ENCODE measurements at places on chromosomes 2 and 18. TPM values are rescaled to one million over a fixed set of nuclear protein-coding genes. Genes with fewer than 3 reads are reported as not detected.

The EPHA4 gene
- 23.1 TPM for total RNA-seq

The PLEK gene
- total RNA-seq: 30.0 TPM

The UGT1A9 gene
- total RNA-seq: not detected

The CRIM1 gene
- total RNA-seq: 230 TPM

The DPP4 gene
- 6.9 TPM for total RNA-seq

The CAVIN2 gene
- total RNA-seq: 52.3 TPM

The AMER3 gene
- not detected for total RNA-seq

The PCARE gene
- 0.06 TPM for total RNA-seq

The HAAO gene
- 2.8 TPM for total RNA-seq

The PIEZO2 gene
- total RNA-seq: 3.1 TPM

The FBXO15 gene
- total RNA-seq: 0.29 TPM

The UGT1A4 gene
- total RNA-seq: not detected

The COQ10B gene
- total RNA-seq: 38.2 TPM

The CPSF3 gene
- total RNA-seq: 26.3 TPM

The CYRIA gene
- 22.4 TPM for total RNA-seq
